NCI-H526 (cell line): ENCODE measurements at places on chromosomes 2 and 18.

DNA sequence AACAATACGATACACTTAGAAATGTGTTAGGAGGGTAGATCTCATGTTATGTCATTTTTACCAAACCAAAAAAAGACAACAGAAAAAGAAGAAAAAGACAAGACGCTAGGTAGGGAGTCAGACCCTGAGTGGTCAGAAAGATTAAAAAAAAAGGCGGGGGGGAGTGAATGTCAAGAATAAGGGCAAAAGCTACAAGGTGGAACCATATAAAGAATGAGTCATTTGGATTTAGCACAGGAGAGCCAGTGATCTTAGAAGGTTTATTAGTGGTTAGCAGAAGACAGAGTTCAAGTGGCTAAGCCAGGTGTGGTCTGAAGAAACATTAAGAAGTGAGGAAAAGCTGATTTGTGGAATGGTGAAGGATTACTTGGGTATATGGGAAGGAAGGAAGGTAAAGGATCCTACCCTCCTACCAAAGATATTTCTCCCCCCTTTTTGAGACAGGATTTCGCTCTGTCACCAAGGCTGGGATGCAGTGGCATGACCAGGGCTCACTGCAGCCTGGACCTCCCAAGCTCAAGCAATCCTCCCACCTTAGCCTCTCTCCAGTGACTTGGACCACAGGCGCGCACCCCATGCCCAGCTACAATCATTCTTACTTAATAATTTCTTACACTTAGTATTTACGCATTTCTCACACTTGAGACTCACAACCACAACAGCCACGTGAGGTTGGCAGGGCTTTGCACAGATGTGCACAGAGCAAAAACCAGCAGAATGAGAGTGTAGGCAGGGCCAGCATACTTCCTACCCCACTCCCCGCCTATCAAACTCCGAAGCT lies 2.6 kb downstream of the DSC2 start:
- no peak for DNase-seq

DNA sequence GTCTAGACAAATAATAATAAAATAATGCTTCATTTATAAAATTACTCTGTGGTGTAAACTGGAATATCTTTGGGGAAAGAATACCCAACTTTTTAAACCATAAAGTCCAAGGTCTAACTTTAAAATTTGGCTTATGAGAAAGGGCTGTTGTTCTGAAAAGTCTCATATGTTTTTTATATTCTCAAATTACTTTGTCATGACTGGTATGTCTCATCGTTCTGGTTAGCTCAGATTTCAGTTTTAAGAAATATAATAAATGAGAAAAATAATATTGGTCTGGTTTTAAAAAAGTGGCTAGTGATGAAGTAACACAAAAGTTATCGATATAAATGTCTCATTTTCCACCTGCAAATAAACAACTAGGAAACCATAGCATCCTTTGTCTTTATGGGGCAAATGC lies 1658.1 kb downstream of the LRP1B start:
- DNase-seq = no peak

DNA sequence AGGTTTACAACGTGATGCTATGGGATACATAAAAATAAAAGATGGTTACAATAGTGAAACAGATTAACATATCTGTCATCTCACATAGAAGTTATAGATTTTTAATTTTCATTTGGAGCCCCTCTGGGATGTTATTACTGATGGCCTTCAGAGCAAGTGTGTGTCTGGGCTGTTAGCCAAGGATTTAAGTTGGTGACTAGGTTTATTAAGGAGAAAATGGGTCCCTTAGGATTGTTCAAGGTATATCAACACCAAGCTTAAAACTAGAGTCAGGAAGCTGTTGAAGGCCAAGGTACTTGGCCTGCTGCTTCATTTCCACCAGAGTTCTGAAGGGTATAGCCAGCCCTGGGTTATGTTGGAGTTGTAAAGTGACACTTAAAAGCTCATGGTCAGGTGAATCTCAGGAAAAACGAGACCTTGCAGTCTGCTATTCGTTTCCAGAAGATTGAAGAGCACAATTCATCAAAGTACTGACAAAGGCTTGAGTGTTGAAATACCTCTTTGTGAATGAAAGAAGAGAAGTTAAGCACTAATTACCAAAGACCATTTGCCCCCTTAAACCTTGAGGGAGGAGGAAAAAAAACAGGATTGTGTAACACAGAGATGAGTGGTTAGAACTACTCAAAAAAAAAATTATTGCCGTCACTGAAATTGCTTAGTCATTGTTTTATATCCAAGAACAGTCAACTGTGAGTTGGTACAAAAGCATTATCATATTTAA lies 48.4 kb downstream of the MAP2 start:
- DNase-seq = no peak

DNA sequence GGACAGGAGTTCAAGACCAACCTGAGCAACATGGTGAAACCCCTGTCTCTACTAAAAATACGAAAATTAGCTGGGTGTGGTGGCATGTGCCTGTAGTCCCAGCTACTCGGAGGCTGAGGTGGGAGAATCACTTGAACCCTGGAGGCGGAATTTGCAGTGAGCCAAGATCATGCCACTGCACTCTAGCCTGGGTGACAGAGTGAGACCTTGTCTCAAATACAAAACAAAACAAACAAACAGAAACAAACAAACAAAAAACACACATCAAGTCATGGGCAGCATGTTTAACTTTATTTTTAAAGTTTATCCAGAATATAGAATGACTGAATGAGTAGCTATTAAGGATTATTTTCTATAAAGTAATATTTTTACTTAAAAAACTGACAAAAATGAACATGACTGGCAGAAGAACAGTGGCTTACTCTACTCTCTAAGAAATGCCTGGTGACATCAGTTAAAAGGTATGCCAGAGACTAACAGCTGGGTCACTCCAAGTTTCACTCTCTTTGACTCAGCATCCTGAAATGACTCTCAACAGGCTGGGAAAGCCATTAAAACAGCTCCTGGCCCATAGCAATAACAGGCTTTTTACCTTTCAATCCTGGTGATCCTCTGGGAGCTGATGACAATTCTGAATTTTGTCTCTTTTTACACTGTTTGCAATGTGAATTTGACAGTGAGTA lies 281.6 kb upstream of the STON1 start:
- no peak for DNase-seq

DNA sequence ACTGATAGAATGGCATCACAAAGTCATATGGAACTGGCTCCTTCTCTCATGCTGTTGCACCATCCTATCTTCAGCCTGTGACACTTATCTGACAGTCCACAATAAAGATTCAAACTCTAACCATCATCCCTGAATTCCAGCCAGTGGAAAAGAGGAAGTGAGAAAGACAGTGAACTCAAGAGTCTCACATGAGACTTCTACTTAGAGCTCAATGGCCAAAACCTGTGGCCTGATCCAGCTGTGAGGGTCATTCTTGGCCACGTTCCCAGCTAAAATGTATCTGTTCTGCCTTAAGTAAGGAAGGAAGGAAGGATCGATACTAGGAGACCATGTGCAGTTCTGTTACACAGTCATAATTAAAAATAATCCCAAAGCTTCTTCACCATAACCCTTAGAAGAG lies 73.6 kb downstream of the RND3 start:
- no peak for DNase-seq
